ENCODE measurements at places on chromosomes 4 and X.
A peak's percentile ranks its signal among the peaks of the same experiment; 100 is the strongest.

GRCh38 chr4:4820739-4821138 lies 38.7 kb upstream of the MSX1 start:
- DNase-seq, result no peak

GRCh38 chr4:89056292-89056952 lies 563 bp downstream of the FAM13A start:
- DNase-seq, result no peak

DNA sequence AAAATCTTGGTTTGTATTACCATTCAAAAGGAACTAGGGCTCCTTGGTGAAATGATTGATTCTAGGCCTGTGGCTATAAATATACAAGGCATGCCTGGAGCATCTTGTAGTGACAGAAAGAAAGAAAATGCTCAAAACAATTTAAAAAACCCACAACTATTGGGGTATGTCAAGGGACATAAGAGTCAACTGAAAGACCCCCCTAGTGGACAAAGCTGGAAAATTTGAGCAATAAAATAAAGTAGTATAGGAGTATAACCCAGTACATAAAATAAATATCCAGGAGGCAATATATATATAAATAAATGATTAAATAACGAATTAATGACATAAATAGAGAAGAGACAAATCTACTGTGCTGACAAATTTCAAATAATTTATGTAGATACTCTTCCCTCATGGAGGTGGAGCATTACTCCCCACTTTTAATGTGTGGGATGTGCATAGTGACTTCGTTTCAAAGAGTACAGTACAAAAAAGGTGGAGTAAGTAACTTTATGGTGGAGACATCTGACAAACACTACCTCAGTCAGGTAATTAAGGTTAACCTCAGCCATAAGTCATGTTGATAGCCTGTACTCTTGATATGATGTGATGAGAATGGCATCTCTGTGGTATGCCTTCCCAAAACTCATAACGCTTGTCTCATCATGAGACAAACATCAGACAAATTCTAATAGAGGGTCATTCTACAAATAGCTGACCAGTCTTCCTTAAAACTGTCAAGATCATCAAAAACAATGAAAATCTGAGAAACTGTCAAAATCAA lies 185.0 kb upstream of the GLRA2 start:
- DNase-seq, result no peak

DNA sequence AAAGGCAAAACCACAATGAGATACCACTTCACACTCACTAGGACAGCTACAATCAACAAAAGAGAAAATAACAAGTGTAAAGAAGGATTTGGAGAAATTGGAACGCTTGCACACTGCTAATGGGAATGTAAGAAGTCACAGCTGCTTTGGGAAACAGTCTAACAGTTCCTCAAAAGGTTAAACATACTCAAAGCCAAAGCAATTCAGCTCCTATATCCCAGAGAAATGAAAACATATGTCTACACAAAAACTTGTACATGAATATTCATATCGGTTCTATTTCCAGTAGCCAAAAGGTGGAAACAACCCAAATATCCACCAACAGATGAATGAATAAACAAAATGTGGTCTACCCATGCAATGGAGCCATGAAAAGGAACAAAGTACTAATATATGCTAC lies 64.0 kb downstream of the TEC start:
- no peak for DNase-seq

GRCh38 chr4:116899561-116899960 lies 185.8 kb downstream of the TRAM1L1 start:
- DNase-seq, result no peak

DNA sequence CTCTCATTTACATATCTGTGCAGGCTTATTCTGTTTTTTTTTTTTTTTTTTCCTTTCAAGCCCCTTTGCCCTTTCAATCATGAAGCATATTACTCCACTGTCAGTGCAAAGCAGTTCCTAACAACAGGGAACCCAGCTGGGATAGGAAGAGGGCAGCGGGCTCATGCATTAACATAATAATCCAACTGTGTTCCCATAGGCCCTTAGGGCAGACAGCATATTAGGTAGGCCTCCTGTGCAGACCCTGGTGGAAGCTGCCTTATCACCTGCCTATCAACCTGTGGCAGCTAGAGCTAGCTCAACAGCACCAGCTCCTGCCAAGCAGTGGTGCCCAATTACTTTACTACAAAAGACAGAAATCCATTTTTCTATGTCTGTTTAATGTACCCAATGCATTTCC lies 49.3 kb downstream of the SLC10A7 start:
- DNase-seq, result no peak

- peak; percentile 33 for DNase-seq
Observed at GRCh38 chrX:155027509-155028066, 944 bp downstream of the FUNDC2 start.

DNA sequence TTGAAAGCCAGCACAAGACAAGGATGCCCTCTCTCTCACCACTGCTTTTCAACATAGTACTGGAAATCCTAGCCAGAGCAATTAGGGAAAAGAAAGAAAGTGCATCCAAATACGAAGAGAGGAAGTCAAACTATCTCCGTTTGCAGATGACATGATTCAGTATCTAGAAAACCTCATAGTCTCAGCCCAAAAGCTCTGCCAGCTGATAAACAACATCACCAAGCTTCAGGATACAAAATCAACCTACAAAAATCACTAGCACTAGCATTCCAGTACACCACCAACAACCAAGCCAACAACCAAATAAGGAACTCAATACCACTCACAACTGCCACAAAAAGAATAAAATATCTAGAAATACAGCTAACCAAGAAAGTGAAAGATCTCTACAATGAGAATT lies 38.6 kb downstream of the COX7B2 start:
- DNase-seq, result no peak

DNA sequence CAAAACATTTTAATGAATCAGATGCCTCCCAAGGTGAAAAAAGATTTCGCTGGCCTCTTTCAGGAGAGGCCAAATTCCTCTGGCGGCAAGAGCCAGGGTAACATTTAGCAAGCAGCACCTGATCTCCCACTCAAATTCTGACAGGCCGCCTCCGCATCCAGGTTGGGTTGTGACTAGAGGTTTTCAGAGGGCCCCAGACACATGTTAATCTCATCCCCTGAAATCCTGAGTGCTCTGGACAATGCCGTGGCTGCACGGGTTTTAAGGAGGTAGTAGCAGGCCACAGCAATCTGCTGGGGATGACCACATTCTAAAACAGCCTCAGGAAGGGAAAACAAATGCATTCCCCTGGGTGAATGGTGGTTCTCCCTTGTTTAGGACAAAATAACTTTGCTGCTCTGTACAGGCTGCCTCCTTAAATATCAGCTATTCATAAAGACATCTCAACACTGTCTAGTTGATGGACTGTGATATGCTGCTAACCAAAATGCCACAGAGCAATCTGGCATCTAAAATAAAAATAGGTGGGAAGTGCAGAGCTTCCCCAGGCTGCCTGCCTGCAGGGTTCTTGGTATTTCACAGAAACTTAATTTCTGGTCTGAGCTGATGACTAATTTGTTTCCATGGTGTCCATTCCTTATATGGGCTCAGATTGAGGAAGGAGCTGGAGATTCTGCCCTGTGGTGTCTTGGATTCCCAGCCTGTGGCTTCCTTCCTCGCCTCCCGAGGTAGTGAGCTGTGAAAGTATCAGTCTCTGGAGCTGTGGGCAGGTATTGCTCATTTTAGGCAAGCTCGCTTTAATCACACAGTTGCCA lies 202.0 kb downstream of the DCLK2 start:
- no peak for DNase-seq

DNA sequence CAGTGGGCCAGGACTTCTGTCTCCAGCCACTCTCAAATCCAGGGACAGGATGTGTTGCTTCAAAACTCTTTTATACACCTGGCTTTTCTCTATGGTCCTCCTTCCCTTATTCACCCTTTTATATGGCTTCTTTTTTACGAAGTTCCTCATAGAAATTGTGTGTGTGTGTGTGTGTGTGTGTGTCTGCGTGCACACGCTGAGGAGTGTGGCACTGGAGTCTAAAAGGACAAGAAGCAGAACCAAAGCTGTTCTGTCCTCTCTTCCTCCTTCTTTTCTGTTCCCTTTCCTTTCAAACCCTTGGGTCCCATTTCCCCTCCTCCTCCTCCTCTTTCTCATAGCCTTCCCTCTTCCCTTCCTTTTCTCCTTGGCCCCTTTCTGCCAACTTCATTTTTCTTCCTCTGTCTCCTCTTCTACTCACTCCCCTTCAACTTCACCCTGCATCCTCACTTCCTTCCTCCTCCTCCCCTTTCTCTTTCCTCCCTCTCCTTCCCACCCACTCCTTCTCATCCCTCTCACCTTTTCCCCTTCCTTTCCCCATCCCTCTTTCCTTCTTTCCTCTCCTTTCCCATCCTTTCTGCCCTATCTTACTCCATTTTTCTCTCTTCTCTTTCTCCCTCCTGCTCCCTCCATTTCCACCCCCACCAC lies 360.5 kb downstream of the MID1IP1 start:
- no peak for DNase-seq

DNA sequence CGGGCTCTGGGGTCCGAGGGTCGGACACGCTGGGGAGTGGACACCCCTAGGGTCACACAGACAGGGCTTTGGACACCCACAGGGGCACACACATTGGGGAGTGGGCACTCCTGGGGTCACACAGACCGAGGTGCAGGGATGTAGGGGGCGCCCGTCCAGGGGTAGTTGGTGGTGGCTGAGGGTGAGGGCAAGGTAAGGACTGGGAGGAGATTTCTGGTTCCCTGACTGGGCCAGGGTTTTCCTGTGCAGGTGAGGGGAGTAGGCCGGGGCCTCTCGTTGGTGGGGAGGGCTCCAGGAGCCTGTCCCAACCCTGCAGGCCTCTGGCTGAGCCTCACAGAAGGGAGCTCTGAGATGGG lies 21.9 kb upstream of the WDR45 start:
- no peak for DNase-seq

- no peak for DNase-seq
Observed at GRCh38 chr4:1749370-1749769, 28.0 kb downstream of the TACC3 start.

- no peak for DNase-seq
Observed at GRCh38 chr4:186622788-186623464, 67.6 kb upstream of the MTNR1A start.

DNA sequence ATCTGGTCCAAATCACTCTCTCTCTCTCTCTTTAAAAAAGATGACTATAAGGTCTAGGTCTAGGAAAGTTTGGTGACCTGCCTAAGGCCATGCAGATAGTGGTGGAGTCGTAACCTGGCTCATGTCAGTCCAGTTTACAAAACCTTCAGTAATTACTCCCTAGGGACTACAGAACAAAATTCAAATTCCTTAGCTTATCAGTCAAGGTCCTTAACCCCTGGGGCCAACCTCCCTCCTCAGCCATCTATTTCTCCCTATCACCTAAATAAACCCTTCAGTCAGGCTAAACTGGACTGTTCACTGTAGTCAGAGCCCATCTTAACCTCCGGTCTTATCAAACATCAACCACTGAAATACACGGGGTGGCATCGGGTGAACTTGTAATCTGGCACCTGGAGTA lies 68.9 kb downstream of the MAP3K15 start:
- no peak for DNase-seq

- no peak for DNase-seq
Observed at GRCh38 chr4:142293536-142293935, 552.6 kb downstream of the INPP4B start.

DNA sequence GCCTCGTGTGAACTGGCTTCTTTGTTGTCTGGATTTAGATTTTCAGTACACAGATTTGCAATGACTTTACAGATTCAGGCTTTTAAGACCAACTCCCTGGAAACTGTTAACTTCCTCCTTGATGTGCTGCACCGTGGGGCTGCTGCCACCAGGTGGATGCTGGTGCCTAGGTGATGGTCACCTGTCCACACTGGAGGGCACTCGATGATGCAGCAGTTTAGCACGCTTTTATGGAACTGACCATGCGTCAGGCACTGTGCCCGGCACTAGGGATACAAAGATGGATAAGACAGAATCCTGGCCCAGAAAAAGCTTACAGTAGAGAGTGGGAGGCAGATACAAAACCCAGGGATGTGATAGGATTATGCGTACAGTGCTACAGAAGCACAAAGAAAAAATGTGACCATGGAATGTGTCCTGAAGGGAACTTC lies 180.7 kb downstream of the CEP135 start:
- no peak for DNase-seq

DNA sequence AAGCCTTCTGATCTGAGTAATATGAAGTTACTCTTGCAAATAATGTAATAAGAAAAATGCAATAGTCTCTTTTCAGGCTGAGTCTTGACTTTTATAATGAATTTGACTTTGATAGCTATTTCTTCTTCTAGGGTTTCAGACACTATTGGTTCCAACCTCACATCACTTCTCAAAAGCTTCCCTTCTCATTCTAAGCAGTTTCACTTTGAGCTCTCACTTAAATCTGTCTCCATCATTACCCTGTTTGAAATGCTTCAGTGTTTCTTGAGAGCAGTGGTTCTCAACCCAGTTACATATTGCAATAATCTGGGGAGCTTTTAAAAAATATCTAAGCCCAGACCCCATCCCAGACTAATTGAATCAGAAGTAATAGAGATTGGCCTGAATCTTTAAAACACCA lies 40.5 kb upstream of the BMP2K start:
- DNase-seq, result no peak

- DNase-seq, result no peak
Observed at GRCh38 chrX:12685541-12685940, 105.7 kb upstream of the PRPS2 start.

DNA sequence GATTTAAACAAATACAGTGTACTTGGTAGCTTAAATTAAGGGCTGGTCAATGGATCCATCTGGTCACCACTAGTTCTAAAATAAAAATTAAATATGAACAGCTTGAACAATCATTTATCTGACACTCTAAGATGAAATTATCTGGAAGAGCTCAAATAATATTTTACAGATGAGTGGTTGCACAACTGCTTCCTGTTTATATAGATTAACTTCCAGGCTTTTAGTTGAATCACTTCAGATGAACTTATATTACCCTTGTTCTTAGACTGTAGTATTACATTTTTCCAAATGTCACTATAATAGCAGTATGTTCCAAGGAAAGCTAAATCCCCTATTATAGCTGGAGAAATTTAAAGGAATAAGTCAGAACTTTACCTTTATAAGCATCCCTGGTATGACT lies 92.4 kb upstream of the SMIM10 start:
- no peak for DNase-seq

GRCh38 chrX:132119821-132120515 lies 7.9 kb downstream of the FRMD7 start:
- no peak for DNase-seq

- DNase-seq, result no peak
Observed at GRCh38 chr4:173009129-173009823, 159.3 kb upstream of the GALNT7 start.

DNA sequence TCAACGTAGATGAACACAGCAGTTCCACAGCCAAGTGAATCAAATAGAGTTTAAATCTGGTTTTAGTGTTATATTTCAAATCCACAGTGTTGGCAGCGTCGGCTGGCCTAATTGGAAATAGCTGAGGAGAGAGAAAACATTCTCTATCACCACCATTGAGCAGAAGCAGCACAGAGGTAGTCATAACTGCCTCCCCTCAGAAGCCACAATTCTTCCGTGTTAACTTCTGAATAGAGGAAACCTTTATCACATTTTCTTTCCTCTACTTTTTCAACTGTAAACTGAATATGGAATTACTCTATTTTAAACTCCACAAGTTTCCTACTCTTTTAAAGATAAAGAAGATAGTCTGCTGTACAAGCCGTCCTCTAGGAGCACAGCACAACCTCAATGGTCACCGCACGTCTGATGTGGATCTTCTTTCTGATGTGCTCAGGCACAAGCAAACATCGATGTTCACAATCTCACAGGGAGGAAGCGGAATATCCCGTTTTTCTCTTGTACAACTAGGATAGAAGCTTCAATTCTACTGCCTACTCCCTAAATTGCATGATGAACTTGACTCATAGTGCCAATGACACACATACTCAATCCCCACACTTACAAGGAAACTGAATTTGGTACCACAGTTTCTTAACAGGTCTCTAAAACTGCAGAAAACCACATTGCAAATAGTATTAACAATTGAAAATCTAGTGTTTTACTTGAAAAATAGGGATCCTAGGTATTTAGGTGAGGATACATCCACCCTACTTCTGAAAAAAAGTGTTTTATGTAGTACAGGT lies 217.8 kb upstream of the ETNPPL start:
- no peak for DNase-seq
